ENCODE measurements at places on chromosomes 11 and 22. TPM values are rescaled to one million over a fixed set of nuclear protein-coding genes. Genes with fewer than 3 reads are reported as not detected.

Gene TRPM5
- total RNA-seq, result not detected

Gene HBG1
- not detected for total RNA-seq

Gene MYOD1
- not detected for total RNA-seq

Gene C22orf31
- total RNA-seq, result not detected

Gene GRAP2
- not detected for total RNA-seq

Gene NOX4
- 11.2 TPM for total RNA-seq

Gene FGF19
- not detected for total RNA-seq

Gene KCNA4
- not detected for total RNA-seq

Gene LRRN4CL
- not detected for total RNA-seq

Gene MB
- total RNA-seq, result not detected

Gene AIFM3
- total RNA-seq, result 1.5 TPM

Gene ADAMTS15
- total RNA-seq, result 3.9 TPM

Gene TSSK2
- total RNA-seq, result not detected

Gene MUC5AC
- not detected for total RNA-seq

Gene PLA2G6
- total RNA-seq, result 15.5 TPM

Gene MOV10L1
- total RNA-seq, result 0.21 TPM

Gene RBMXL2
- 0.21 TPM for total RNA-seq

Gene LARGE2
- 11.2 TPM for total RNA-seq

Gene KLHL35
- 1.5 TPM for total RNA-seq

Gene MS4A12
- total RNA-seq, result not detected

Measured in kidney epithelial cell (primary cell).